ENCODE measurements at places on chromosomes 1 and 21.

GRCh38 chr1:36773827-36774541 lies 260.3 kb downstream of the GRIK3 start:
- DNase-seq: no peak

- no peak for DNase-seq
Observed at GRCh38 chr1:113786069-113786468, 26.2 kb downstream of the RSBN1 start.

DNA sequence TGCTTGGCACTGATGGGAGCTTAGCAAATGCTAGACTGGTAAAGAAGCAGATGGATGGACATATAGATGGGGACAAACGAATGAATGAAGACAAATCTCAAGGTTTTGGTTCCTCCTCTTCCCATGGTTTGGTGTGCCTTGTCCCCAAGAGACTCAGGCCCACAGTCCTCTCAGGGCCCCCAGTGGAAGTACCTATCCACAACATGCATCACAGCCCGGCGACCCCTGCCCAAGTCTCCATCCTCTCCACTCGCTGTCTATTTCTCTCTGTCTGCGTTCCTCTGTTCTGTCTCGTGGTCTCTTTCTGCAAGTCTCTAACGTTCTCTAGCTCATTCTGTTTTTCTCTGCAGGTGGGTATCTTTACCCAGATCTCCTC lies 85.8 kb downstream of the GLIS1 start:
- no peak for DNase-seq

DNA sequence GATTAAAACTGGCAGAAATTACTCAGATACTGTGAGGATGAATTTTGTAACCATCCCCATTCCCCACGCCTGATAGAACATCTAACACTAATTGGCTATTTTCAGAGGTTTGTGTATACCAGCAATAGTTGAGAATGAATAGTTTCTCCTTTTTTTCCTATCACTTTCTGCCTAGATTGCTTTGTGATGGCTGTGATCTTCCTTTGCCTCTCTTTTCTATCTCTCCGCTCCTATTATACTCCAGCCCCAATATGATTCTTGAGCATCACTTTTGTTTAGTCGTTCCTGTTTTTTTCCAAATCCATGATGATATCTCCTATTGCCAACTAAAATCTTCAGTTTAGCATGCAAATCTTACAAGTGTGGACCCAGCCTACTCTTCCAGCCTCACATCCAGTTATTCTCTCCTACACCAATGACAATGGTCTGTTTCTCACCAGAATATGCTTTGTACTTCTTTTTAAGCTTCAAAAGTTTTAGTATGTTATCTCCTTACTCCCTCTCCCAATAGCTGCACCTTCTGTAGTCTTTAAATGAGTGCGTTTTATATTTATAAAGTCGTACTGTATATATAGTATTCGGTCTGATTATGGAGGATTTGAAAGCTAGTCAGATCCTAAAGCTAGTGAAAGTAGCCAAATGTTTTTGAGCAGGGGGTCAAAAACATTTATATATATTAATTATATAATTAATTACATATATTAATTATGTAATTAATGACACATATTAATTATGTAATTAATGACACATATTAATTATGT lies 25.2 kb downstream of the MAGI3 start:
- no peak for DNase-seq

DNA sequence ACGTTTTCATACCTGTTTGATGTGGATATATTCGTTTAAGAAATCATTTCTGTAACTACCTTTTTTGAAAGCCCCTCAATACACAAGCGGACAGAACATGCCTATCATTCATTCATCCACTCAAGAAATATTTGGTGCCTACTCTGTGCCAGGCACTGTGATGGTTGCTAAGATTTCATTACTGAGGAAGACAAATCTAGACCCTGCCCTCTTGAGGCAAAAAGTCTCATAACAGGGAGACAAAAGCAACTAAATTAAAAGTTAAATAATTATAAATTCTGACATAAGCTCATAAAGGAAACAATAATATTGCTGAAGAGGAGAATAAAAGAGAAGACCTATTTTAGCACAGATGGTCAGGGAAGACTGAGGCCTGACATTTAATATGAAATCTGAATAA lies 203.5 kb upstream of the ZNHIT6 start:
- DNase-seq: no peak

DNA sequence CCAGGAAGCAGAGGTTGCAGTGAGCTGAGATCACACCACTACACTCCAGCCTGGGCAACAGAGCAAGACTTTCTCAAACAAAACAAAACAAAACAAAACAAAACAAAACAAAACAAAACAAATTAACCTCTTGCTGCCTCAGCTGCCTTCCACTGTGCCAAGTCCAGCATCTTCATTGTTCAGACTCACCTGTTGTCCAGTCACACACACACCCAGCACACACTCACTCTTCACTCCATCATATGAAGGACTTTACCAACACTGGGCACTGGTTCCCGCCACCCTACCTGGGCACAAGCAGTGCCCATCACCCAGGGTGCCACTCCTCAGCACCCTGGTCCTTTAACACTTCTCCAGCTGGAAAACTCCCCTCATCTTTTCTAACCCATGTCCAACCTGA lies 14.6 kb downstream of the PYCR2 start:
- DNase-seq: no peak

DNA sequence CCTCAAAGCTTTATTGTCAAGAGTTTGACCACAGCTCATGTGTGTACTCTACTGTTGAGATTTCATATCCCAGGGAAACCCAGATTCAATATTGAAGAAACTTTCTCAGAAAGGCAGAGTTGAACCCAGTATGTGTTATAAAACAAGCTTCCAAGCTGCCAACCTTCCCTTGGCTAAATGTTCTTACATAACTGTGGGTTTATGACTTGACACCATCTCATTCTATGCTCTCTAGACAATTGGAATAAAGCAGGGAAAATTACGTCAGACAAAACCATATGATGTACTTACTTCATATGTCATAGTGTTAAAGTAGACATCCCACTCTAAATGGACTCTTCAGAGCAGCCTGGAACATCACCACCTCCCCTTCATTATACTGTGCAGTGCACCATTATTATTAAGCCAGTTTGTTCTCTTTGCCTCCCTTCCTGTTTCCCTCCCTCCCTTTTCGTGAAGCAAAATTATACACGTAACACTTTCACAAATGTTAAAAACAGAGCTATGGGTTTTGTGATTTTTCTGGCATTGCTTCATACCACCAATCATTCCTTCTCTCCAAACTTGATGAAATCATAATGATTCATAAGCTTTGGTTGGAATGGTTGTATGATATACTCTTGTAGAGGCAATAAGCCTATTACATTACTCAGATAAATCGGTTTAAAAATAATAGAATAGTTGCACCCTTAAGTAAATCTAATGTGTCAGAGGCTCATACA lies 507.2 kb downstream of the LTN1 start:
- DNase-seq: no peak

GRCh38 chr21:46122237-46122671 lies 24.3 kb downstream of the COL6A2 start:
- no peak for DNase-seq

- no peak for DNase-seq
Observed at GRCh38 chr1:13590486-13590885, 6.9 kb downstream of the PDPN start.

- DNase-seq: no peak
Observed at GRCh38 chr1:48875552-48876329, 99.0 kb upstream of the BEND5 start.

DNA sequence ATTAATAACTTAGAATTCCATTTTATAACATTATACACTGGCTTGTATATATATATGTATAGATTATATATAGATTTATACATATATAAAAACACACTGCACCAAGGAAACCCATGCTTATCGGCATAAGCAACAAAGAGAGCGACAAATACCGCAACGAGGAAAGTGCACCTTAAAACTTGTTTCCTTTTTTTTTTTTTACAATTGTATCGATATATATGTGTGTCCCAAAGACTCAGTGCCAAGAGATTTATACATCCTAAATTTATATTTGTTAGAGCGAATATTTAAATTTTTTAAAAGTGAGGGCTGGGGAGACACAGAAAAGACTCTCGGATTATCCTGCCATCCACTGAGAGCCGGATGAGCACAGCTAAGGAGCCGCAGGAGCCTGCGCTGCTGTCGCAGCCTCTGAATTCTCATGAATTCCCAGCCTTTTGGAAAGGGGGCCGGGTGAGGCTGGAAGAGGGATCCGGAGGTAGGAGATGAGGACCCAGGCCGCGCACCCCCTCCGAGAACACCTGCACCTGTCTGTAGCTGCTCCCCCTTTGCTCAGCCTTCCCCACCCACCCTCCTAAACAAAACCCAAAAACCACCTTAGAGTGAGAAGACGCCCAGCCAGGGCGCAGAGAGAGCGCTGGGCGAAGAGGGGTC lies 5.2 kb downstream of the DMRTA2 start:
- no peak for DNase-seq

- DNase-seq: no peak
Observed at GRCh38 chr1:1320666-1321448, 3.6 kb downstream of the INTS11 start.

- no peak for DNase-seq
Observed at GRCh38 chr1:29664711-29665110, 428.4 kb downstream of the PTPRU start.

DNA sequence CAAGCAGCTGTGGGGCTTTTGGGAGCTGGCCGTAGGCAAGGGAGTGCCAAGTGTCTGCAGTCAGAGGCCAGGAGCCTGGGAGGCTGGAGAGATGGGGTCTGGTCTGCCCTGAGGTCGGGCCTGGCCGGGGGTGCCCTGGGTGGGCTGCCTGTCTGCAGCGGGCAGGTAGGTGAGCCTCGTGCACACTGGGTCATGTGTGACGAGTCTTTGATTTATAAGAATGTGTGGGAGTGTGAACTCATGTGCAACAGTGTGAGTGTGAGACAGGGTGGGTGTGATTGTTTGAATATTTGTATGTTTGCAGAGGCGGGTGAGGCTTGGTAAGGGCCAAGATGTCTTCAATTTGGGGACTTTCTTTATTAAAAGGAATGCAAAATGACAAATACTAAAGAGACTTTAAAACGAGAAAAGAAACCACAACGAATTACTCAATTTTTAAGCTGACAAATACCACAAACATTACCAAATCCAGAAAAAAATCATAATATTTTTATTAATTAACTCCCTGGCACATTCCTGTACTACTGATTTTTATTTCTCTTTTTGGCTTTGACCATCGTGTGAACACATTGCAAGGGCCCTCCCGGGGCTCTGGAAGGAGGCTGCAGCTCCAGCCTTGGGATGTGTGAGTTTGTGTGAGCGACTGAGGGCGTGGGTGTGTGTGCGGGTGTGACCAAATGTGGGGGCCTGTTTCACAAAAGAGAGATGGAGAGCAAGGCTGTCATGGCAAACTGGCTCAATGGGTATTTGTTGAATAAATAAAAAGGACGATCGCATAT lies 110.3 kb upstream of the WNT4 start:
- DNase-seq: no peak

- DNase-seq: no peak
Observed at GRCh38 chr1:155179112-155180031, 5.7 kb downstream of the TRIM46 start.

GRCh38 chr1:37372302-37372701 lies 102.1 kb upstream of the ZC3H12A start:
- DNase-seq: no peak

DNA sequence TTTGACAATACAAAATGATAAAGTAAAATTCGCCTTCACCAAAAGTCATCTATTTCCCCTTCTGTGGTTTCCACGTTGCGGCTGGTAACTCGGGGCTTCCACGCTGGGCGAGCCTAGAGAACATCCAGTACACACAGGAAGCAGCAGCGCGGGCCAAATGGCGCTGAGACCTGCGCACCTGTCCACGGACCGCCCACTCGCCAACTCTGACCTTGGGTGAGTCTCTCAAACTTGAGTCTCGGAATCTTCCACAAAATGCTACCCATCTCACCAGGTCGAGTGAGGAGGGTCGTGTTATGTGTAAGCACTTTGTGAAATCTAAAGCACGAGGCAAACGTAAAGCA lies 820 bp upstream of the TTF2 start:
- DNase-seq: peak; percentile 23

- no peak for DNase-seq
Observed at GRCh38 chr1:200980452-200980772, 43.1 kb downstream of the KIF21B start.

GRCh38 chr1:22778862-22779520 lies 68.4 kb downstream of the EPHB2 start:
- no peak for DNase-seq

- no peak for DNase-seq
Observed at GRCh38 chr1:53392460-53392859, 64.6 kb upstream of the LRP8 start.

GRCh38 chr1:8416881-8417280 lies 99.0 kb downstream of the SLC45A1 start:
- DNase-seq: no peak

DNA sequence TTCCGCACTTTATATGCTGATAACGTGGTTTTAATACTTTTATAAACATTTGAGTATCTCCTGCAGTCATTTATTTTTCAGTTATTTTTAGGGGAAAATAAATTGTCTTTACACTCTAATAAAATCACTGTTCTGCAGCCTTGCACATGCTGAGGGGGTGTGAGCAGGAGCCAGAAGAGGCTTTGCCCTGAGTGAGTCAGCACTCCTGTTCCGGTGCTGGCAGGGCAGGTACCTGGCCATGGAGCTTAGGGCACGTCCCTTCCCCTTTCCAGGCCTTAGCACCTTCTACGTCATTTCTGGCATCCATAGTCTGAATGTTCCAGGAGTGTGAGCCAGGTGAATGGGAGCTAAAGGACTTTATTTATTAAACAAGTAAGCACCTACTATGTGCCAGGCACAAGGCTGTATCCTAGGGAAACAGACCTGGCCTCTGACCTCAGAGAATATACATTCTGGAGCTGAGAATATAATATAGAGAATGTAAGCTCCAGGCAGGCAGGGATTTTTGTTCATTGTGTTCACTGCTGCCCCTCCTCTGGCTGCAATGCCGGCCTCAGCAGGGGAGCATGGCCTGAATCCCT lies 402.9 kb downstream of the PTPRU start:
- DNase-seq: no peak

- no peak for DNase-seq
Observed at GRCh38 chr1:39969048-39969447, 14.1 kb downstream of the MFSD2A start.

DNA sequence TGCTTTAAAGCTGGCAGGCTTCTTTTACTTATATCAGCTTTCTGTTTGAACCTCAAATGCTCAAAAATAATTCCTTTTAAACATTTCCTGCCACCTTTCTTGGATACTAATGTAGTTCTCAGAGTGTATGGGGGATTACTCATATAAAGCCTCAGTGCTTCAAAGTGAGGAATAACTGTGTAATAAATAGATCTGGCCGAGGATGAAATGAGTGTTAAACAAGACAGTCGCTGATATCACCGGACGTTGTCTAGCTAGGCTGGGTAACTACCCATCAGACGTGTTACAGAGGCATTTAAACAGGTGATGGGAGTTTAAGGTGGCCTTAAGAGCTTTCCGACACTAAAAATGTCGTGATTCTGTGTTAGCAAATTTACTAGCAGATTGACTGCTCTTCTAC lies 53.1 kb downstream of the VANGL2 start:
- no peak for DNase-seq

- no peak for DNase-seq
Observed at GRCh38 chr21:46428987-46429710, 29.5 kb upstream of the DIP2A start.

- DNase-seq: peak; percentile 8
Observed at GRCh38 chr1:36553591-36554322, 71.0 kb upstream of the CSF3R start.

- DNase-seq: no peak
Observed at GRCh38 chr1:107817935-107818334, 147.0 kb downstream of the VAV3 start.

GRCh38 chr1:162328512-162328911 lies 48.1 kb downstream of the SPATA46 start:
- no peak for DNase-seq

- DNase-seq: no peak
Observed at GRCh38 chr1:63888984-63889383, 115.2 kb downstream of the ROR1 start.

- peak; percentile 48 for DNase-seq
Observed at GRCh38 chr1:32334864-32335534, 1.0 kb downstream of the MARCKSL1 start.
